ENCODE measurements at places on chromosomes 5 and 9. TPM values are rescaled to one million over a fixed set of nuclear protein-coding genes. Genes with fewer than 3 reads are reported as not detected.

Gene HAVCR1
- total RNA-seq = 0.59 TPM

Gene SHISAL2B
- 143 TPM for total RNA-seq

Gene ACTBL2
- total RNA-seq = not detected

Gene PCDHB13
- total RNA-seq = 1.5 TPM

Gene CD274
- not detected for total RNA-seq

Gene C5
- total RNA-seq = 96.6 TPM
